ENCODE measurements at places on chromosomes 4 and X.

GRCh38 chr4:7803992-7804755 is 135.5 kb downstream of the AFAP1 start:
- peak; percentile 81 for DNase-seq

GRCh38 chr4:141065872-141066271 is 67.4 kb downstream of the RNF150 start:
- DNase-seq, result no peak

GRCh38 chr4:17448689-17449088 is 63.2 kb downstream of the QDPR start:
- no peak for DNase-seq

GRCh38 chrX:120536061-120536460 is 24.7 kb downstream of the CUL4B start:
- no peak for DNase-seq

GRCh38 chrX:39779952-39780783 is 317.6 kb downstream of the BCOR start:
- no peak for DNase-seq

- no peak for DNase-seq
Observed at GRCh38 chrX:107684956-107685385, 56.7 kb downstream of the PRPS1 start.
